Osteoblast (primary cell): ENCODE measurements at places on chromosomes 11 and 22. TPM values are rescaled to one million over a fixed set of nuclear protein-coding genes. Genes with fewer than 3 reads are reported as not detected.

Gene OR51I1
- under 0.01 TPM in 1 of 2 replicates, not detected in the other for total RNA-seq

DNA sequence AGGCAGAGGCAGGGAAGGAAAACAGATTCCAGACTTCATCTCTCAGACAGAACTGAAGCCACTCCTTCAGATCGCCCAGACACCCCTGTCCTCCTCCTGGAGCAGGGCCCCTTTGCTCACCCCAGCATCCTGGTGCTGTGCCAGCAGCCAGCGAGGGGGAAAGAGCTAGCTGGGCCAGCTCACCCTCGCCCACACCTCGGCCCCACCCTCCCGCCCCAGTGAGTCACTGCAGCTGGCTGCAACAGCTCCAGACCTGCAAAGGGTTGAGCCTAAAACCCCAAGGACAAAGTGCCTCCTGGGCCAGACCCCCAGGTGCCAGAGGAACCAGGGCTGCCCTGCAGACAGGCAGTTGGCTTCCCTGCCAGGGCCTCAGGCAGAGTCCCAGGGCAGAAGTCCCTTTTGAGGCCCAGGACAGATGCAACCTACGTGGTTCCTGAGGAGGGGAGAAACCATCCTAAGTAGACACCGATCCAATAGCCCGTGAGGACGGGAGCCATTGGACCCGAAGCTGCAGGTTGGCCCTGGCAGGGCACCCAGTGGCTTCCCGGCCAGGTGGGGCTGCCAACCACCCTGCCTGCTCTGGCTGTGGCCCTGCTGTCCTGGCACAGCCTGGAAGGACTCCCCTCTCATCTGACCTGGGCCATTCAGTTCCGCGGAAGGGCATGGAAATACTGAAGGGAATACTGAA, 7.2 kb downstream of the AHNAK start:
- peaks cover 64% of the 10 kb centered on the region for H3K4me1 ChIP-seq
- H3K27me3 ChIP-seq: no peaks in the 10 kb centered on the region
- DNase-seq: peak; percentile 99
- H3K27ac ChIP-seq: peak overlapping the region; percentile 86
- peak overlapping the region; percentile 54 for H3K4me3 ChIP-seq

DNA sequence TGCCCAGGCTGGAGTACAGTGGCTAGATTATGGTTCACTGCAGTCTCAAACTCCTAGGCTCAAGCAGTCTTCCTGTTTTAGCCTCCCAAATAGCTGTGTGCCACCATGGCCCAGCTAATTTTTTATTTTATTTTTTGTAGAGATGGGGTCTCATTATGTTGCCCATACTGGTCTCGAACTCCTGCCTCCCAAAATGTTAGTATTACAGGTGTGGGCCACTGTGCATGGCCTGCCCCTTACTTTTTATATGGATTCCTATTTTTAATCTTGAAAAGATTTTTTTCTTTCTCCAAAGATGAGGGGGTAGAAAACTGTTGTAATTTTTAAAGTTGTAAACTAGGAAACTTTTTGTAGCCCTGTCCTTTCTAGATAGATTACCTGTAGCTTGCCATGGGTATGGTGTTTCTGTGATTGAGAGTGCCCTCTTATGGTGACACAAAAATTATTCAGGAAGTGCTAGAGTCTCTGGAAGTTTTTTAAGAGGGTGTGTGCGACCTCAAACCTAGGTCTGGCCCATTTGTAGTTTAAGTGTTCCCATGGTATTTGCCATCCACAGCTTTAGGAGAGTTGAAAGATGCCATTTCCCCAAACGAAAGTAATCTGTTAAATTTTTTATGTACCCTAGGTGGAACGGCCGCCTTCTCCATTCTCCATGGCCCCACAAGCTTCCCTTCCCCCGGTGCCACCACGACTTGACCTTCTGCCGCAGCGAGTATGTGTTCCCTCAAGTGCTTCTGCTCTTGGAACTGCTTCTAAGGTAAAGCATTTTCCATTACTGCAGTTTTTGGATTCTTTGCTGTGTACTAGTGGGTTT, 32.4 kb downstream of the MCAM start:
- H3K36me3 ChIP-seq: peaks cover 26% of the 10 kb centered on the region
- no peak overlapping the region for H3K27ac ChIP-seq
- no peak for DNase-seq
- H3K27me3 ChIP-seq: no peaks in the 10 kb centered on the region
- H3K4me1 ChIP-seq: no peaks in the 10 kb centered on the region

GRCh38 chr11:5129457-5129877, 8.7 kb downstream of the OR52A5 start:
- no peaks in the 10 kb centered on the region for H3K4me1 ChIP-seq
- H3K4me3 ChIP-seq: no peak overlapping the region
- H3K27me3 ChIP-seq: no peaks in the 10 kb centered on the region
- H3K27ac ChIP-seq: no peak overlapping the region

Gene GRAP2
- total RNA-seq: not detected in 2 replicates

DNA sequence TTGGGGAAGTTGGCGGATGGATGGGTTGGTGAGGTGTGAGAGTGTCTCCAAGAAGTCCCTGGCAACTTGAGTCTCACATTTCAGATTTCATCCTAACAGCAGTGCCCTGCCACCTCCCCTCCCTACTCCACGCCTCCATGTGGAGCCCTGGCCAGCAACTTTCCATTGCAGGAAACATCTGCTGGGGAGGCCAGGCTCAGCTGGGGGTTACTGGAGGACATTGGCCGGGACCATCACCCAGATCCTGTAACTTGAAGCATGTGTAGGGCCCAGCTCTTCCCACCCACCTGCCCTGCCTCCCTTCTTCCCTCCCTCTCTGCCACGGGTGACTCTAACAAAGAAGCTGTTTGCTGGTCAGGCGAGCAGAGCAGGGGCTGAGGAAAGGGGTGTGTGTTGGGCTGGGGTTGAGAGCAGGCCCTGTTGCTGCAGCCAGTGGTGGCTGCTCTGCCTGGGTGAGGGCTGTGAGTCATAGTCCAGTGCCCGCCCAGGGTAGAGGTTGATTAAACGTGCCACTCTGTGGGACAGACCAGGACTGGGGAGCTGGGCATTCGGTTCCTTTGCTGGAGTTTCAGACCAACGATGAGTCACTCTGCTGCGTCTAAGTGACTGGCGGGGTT, 64.0 kb downstream of the SCN3B start:
- H3K36me3 ChIP-seq: peaks cover 6% of the 10 kb centered on the region
- H3K4me1 ChIP-seq: peaks cover 22% of the 10 kb centered on the region
- H3K27me3 ChIP-seq: no peaks in the 10 kb centered on the region
- H3K27ac ChIP-seq: no peak overlapping the region
- H3K4me3 ChIP-seq: no peak overlapping the region

- DNase-seq: peak; percentile 66
- peaks cover 17% of the 10 kb centered on the region for H3K4me1 ChIP-seq
- peaks cover 4% of the 10 kb centered on the region for H3K27me3 ChIP-seq
Observed at GRCh38 chr11:126543691-126544090, 188.2 kb downstream of the ST3GAL4 start.

DNA sequence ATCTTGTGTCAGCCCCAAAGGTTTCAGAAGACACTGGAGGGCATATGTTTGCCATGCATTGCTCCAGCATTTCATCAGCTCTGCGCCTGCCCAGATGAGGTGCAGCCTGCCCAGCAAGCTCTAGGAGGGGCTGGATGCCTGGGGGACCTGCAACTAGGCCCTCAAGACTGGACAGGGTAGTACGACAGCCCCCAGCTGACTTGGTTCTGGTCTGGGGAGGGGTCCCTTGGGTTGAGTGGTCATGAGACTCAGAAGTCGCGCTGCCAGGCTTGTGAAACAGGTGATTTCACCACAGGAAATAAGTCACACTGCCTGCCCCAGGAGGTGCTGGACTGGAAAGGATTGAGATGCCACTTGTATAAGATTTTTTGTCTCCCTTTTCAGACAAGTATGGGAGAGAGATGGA, 23.4 kb downstream of the TPBGL start:
- H3K4me3 ChIP-seq: no peak overlapping the region
- H3K4me1 ChIP-seq: no peaks in the 10 kb centered on the region
- DNase-seq: peak; percentile 68
- peaks cover 17% of the 10 kb centered on the region for H3K27me3 ChIP-seq
- H3K27ac ChIP-seq: no peak overlapping the region

Gene KRTAP5-11
- not detected in 2 replicates for total RNA-seq

DNA sequence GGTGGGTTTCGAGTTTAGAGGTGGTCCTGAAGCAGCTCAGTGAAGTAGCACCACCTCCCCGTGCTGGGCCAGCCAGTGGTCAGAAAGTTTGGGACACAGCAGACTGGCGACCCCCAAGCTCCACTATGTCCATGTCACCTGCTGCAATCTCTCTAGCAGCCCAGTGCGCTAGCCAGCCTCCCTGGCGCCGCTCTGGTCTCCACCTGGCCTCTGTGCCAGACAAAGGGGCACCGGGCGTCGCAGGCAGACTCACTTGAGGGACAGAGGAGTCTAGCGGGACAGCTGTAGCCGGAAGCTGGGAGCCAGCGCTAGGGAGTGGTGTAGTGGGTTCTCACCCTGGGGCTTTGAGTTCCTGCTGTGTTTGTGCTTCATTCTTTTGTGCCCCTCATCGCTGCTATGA, 25.5 kb downstream of the MYBPC3 start:
- no peaks in the 10 kb centered on the region for H3K27me3 ChIP-seq
- H3K4me1 ChIP-seq: no peaks in the 10 kb centered on the region
- DNase-seq: peak; percentile 32
- no peak overlapping the region for H3K27ac ChIP-seq
